ENCODE measurements at places on chromosomes 3 and 15.

- DNase-seq, result no peak
Measured at GRCh38 chr3:149424918-149425317, 47.5 kb upstream of the TM4SF1 start.

DNA sequence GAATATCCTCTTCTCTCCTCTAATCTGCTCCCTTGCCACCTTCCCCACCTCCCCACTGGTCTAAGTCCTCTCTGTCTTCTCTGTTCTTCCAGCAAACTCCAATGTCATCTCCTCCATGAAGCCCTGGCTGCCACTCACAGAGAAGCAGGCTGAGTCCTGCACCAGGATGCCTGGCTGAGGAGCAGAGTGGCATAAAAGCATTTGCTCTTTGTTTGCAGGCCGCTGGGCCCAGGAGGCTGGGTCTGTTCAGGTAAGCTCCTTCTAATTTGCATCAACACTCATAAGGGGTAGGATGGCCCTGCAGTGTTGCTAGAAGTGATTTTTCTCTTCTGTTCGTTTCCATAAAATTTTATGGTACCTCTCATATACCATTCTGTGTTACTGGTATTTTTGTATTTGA is 43.2 kb upstream of the KLHL25 start:
- DNase-seq, result no peak

DNA sequence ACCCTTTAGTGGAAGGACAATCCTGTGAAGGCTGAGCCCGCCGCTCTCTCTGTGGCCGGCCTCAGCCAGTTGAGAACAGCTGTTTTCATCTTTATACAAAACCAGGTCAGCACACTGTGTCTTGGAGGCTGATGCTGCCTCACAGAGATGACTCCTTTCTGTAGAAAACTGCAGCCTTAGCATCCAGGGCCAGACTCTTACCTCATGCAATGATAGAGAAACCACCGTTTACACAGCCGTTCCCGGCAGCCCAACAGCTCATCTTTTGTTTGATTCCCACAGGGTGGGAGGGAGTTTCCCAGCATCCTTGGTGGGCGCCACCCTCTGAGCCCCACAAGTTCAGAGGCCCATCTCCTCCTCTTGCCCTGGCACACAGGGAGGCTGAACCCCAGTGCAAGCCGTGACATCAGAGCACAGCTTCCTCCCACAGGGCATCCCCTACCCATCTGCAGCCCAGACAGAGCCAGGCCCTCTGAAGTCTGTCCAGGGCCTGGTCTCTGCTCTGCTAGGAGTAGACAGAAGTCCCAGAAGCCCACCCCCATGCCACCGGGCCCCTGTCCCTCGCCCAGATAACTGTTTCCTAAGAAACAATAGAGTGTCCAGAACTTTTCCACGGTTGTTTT is 105.0 kb downstream of the LRRK1 start:
- no peak for DNase-seq

DNA sequence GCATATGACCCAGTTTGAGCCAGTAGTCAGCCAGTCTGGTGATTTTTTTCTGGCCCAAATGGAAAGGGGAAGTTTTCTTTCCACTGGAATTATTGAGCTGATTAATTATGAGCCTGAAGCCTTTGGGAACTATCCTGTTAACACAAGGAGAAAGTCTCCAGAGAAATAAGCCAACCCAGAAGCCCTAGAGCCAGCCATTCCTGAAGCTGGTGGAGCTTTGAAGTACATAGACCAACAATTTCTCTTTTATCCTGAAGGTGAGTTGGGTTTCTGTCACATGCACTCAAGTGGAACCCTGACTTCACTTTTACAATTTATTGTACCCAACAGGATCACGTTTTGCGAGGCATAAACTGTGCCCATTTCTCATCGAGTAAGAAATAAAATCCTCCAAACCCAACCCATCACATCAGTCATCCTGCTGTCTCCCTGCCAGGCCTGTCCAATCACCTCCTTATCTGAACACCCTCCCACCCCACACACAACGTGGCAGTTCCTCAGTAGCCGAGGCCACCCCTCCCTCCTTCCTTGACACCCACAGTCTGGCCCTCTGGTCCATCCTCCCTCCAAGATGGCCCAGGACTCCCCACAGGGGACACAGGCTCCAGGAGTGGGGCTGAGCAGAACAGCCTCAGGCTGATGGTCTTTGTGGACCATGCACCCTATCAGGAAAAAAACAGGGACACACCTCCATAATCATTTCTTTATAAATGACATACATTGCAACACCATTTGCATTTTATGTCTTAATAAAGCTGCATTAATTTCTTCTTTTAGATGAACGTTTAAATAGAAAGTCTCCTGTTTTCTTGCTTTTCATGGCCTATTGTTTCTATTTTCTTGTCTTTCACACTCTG is 55.7 kb upstream of the GATA2 start:
- DNase-seq, result no peak

- DNase-seq, result no peak
Measured at GRCh38 chr3:134794323-134794722, 737 bp upstream of the EPHB1 start.

GRCh38 chr3:48301800-48302166 is 31.7 kb downstream of the SPINK8 start:
- no peak for DNase-seq

DNA sequence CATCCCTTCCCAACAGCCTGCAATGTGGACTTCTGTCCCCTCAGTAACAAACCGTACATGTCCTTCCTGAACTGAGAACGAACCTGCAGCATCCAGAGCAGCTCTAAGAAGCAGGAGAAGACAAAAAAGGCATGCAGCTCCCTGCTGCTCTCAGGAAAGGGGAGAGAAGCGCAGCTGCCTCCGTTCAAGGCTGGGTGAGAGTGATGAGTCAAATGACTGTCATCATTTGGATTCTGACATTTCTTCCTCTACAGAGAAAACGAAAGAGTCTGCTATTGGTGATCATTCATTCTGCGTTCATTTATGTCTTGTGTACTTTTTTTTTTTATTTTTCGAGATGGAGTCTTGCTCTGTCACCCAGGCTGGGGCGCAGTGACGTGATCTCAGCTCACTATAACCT is 677.8 kb downstream of the FHIT start:
- no peak for DNase-seq

- no peak for DNase-seq
Measured at GRCh38 chr15:100715571-100716455, 113.4 kb downstream of the ASB7 start.

GRCh38 chr3:188649521-188649920 is 495.6 kb downstream of the LPP start:
- DNase-seq, result no peak

Data from T-helper 9 cell (primary cell).